Astrocyte (in vitro differentiated cells and primary cell): ENCODE measurements at places on chromosomes 4 and X.

DNA sequence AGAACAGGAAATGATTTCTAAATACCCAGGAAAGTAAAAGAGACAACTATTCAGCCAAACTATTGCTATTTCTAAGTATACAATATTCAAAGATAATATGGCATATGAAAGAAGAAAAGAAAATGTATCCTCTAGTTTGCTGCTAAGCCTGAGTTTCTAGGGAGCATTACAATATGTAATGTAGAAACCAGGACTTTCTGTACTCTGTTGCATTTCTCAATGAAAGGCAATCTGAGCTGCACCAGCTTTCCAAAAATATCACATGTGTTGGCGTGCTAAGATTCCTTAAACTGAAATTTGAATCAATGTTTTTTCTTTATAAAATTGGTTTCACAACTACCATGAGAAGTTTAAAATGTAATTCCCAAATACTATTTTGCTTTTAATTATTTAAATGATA, 129.6 kb downstream of the ANK2 start:
- DNase-seq: no peak

- DNase-seq: no peak
Measured at GRCh38 chr4:175944126-175944910, 121.3 kb upstream of the WDR17 start.

- no peak for DNase-seq
Measured at GRCh38 chrX:78748846-78749245, 1.3 kb downstream of the LPAR4 start.

DNA sequence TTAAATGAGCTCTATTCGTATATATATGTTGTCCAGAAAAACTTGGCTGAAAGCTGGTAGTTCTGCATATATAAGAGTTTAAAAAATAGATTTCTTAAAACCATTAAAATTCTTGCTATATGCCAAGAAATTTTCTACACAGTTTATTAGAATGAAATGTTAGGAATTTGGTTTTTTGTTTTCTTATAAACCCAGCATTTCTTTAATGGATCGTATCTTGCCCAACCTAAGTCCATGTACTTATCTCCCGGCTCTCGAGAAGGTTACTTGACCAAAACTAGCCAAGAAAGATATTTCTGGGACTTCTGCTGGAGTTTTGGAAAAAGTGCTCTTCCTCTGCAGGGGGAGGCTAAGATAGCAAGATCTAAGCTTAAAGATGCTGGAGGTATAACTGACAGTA, 4.7 kb upstream of the ASB5 start:
- peak; percentile 26 for DNase-seq

- DNase-seq: peak; percentile 14
Measured at GRCh38 chr4:3269991-3270611, 21.1 kb downstream of the MSANTD1 start.

- DNase-seq: no peak
Measured at GRCh38 chr4:140084385-140084784, 69.6 kb downstream of the MAML3 start.

- DNase-seq: peak; percentile 74
Measured at GRCh38 chr4:104494822-104495559, at the start of gene CXXC4. Gene CXXC4 (minus strand): TSS chr4:104494894. CDS start chr4:104491802, 3,092 bp downstream.

DNA sequence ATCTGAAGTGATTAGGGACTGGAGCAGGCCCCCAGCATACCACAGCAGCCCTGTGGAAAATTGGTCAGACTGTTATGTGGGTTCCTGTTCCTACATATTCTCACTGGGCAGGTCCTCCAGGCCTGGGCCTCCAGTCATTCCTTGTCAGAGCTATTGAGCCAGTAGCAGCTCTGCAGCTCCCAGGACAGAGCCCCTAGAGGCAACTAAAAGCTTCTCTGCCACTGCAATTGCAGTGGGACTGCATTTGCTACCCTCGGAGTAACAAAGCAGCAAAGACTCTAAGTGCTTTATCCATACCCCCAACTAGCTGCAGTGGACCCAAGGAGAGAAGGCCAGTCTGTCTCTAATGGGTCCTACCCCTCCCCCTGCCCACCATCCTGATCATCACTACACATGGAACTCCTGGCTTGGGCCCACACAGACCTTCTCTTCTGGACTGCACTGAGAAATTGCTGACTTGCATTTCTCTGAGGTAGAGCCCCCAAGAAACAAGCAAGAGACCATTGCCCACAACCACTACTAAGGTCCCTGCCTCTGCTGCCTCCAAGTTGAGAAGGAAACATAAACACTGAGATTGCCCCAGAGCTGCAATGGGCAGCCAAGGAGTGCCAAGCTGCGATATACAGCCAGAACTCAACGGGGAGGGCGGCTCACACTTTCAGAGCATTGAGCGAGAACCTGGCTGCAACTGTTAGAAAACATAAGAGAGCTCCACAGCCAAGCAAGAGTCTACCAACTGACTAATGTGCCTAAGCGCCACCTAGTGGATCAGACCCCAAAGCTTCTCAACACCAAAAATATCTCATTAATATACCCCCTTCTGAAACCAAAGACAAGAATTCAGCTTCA, 738.7 kb upstream of the NDST4 start:
- peak; percentile 8 for DNase-seq

DNA sequence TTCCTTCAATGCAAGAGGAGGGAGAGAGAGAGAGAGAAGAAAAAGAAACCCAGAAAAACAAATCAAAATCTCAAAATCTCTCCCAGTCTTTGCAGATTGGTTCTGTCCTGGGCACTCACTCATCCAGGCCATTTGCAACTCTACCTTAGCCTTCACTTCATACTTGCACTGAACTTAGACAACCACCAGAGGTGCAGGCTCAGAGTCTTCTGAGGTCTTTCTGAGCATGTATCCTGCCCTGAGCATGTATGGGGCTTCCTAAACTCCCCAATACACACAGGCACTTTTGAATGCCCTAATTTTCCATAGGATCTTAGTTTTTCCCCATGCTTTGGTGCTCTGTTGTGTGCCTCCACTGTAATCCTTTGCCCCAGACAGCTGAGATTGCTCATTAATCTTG, 2.9 kb downstream of the CFI start:
- no peak for DNase-seq

DNA sequence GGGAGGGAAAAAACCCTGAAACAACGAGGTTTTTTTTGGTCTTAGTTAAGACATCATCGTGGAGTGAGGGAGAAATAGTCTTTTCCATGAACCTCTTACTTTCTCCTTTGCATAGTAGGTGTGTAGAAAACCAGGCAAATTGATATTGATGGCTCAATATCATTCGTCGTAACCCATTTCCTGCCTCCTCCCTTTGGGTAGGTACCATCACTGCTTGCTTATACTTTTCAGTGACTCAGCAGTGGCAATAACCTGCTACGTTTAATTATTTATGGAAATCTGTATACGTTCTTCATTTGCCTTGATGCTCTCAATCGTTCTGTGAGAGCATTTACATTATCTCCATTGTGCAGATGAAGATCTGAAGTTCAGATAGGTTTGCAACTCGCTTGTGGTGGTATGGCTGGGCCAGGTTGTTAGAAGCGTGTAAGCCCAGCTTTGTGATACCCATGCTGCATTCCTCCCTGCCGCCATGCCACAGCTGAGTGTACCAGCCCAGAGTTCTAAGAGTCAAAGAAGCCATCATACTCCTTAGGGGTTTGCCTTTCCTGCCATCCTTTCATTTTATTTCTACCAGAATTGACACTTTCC, 212.9 kb downstream of the ARHGAP10 start:
- no peak for DNase-seq

DNA sequence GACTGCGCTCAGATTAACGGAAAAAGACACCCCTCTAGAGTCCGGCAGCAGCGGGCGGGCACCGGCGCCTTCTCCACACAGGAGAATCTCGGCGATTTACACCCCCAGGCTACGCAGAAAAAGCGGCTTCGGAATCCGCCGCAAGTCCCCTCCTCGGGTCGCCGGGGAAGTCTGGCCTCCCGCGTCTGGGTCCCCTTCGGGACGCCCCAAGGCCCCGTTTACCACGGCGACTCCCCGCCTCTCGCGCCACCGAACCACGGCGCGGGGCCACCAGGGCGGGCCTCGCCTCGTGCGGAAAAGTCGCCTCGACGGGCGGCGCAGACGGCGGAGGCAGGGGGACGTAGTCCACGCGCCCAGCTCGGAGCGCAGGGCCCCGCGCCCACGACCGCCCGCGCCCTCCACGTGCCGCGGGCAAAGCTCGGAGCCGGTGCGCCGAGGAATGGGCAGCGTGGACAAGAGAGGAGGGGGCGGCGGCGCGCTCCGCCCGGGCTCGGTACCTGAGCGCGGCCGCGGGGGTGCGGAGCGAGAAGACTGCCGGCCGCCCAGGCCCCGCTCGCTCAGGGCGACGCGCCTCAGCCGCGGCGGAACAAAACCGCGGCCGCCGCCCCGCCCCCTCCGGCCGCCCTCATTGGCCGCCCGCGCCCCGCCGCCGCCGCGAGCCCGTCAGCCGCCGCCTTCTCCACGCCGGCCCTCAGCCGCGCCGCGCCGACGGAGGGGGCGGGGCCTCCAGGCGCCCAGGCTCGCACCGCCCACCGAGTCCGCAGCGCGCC, at the start of gene FAM53A:
TSS of gene FAM53A (minus strand) at position 578 of the 770 bp plus-strand sequence. CDS start 15,572 bp downstream, outside the sequence.
- DNase-seq: peak; percentile 44

DNA sequence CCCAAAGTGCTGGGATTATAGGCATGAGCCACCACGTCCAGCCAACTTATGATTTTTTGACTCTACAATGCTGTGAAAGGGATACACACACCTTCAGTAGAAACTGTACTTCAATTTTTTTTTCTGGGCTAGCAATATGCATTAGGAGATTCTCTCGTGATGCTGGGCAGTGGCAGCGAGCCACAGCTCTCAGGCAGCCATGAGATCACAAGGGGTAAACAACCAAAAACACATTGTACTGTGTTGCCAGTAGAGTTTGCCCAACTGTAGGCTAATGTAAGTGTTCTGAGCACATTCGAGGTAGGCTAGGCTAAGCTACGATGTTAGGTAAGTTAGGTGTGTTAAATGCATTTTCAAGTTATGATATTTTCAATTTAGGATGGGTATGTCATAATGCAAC, 25.7 kb downstream of the RAB33A start:
- DNase-seq: no peak

DNA sequence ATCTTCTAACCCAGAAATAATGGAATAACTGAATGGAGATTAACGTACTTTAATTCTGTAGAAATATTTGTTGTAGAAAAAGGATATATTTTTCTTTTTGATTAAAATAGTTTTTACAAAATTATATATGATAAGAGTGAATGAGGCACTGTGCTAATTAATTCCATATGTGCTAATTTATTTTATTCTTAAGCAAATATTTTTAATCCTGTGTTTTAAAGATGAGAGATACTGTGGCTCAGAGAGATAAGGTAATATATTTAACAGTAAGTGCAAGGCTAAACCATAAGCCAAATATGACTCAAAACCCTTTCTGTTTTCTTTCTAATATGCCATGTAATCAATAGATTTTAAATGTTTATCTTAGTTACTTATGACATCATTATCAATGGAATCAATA, 88.2 kb downstream of the EMCN start:
- DNase-seq: no peak

DNA sequence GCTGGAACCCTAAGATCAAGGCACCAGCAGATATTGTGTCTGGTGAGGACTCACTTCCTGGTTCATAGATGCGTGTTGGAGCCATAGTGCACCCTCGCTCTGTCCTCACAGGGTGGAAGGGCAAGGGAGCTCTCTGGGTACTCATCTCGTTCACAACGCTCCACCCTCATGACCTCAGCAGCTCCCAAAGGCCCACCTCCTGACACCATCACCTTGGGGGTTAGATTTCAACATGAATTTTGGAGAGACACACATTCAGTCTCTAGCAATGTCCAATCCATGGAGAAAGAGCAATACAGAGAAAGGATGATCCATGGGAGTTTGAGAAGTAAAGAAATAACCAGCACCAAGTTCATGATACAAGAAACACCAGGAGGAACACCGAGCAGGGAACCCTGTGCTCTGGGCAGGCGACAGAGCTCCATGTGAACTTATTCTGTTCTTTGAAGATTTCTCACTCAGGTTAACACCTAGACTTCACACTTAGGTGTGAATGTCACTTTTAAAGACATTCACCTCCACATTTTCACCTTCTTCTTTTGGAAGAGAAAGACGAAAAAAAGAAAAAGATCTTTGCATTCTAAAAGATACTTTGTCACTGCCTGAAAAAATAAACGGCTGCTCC, 171.8 kb upstream of the FAM9B start:
- no peak for DNase-seq

DNA sequence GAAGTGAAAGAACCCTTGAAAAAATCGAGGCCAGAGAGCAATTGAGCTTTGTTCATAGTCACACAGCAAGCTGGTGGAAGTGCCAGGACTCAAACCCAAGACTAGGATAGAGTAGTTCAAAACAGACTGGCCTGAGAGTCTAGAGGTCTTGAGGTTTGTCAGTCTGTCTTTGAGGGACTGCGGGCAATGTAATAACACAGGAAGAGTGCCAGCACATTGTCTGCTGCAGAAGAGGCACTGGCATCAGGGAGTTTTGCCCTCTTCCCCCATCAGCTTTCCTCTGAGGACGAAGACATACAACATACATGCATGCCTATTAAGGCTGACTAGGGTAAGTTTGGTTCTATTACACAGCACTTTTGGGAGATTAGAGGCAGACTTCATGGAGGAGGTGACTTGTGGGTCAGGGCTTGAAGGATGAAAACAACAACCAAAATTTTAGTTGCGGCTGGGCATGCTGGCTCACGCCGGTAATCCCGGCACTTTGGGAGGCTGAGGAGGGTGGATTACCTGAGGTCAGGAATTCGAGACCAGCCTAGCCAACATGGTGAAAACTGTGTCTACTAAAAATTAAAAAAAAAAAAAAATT, 64.1 kb upstream of the LAS1L start:
- no peak for DNase-seq

GRCh38 chrX:49187028-49187394, 838 bp upstream of the PRICKLE3 start:
- no peak for DNase-seq

- DNase-seq: no peak
Measured at GRCh38 chrX:69028761-69029120, 136.5 kb downstream of the PJA1 start.
